ENCODE measurements at places on chromosomes 2 and 18.

DNA sequence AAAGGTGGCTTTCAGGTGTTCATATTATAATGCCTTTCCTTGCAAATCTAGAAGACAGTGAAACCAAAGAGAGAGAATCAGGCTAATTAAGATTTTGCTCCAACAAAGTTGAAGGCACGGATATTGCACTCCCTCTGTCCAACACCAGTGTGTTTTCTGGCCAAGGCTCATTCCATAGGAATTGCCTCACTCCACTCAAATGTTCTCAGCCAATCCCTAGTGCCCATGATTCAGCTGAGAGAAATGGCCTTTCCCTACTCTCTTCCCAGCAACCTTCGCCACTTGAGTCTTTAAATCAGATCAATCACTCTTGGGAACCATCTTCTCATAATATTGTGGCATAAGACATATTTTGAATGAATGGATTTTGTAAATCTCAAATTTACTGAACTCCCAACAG is 768.2 kb upstream of the ACVR2A start:
- DNase-seq = no peak

GRCh38 chr2:218015586-218016521 is 13.1 kb upstream of the TNS1 start:
- no peak for DNase-seq

DNA sequence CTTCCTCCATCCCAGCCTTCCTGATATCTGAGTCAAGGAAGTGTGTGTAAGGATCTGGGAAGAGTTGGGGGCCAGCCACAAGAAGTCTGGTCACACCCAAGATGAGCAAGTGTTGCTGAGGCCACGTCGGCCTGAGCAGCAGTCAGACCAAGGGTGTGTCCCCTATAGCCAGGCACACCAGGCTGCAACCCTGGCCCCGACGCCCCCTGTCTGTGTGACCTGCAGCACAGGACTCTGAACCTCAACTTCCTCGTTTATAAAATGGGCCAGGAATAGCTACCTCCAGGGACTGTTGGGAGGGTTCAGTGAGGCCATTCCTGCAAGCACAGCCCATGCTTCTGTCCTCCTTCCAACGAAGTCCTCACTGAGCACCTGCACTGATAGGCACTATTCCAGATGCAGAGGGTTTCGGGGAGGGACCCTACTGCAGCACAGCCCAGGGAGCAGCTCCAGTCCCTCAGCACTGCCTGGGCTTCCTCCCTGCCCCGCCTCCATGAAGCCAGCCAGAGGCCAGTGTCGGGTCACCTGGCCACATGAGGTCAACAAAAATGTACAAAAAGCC is 13.3 kb downstream of the LIMS2 start:
- peak; percentile 3 for DNase-seq

- peak; percentile 10 for DNase-seq
Observed at GRCh38 chr18:9516437-9517064, 41.2 kb downstream of the RALBP1 start.

- DNase-seq = no peak
Observed at GRCh38 chr2:43065871-43066270, 160.5 kb downstream of the ZFP36L2 start.

- no peak for DNase-seq
Observed at GRCh38 chr2:218067523-218067922, 1.5 kb upstream of the RUFY4 start.

DNA sequence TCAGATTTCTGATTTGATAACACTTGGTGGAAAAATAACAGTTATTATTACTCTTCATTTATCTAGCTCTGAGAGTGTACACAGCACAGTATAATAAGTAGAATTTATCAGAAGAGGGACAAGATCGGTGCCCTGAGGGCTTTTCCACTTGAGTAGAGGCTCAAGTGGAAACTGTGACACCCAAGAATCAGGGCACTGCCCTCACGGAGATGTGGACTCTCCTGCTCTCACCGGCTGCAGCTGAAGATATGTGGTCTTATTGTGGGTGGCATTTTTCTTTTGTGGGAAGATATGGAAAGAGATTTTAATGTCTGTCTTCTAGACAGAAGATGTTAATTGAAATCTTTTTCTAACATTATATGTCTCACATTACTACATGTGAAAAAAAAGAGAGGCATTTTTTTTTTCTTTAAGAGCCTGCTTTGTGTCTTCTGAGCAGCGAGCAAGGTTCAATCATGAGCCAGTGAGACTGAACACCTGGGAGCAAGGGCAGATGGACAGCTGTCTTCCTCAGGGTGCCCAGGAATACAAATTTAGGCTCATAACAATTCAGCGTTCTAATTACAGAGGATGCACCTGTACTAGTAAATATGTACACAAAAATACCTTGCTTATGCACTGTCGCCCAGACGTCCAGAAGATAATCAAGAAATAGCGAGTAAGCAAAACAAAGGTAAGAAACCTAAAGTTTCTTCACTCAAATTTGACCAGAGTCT is 1098.2 kb upstream of the FANCL start:
- DNase-seq = no peak

DNA sequence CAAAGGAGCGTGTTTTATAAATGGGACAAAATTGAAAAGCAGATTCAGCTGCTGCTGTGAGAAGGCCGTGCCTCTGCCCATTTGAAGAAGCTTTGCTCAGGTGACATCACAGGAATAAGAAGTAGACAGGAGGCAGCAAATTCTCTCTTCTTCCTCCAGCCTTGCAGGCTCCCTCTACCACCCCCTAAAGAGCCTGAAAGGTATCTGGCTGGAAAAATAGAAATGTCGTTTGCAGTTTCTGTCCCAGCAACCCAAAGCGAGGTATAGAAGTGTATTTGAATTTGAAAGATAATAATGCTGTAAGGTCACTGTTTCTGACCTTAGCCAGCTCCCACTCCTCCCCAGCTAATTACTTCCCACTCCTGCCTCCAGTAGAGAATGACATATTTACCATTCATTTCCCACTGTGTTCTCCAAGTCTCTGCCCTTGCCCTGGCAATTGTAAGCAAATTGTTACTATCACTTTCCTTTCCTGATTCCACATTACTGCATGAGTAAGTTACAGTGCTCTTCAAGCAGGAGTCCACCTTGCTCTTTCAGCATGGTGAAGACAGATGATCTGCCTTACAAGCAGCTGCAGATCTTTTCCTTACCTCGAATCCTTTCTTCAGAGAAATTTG is 56.8 kb upstream of the RASGRP3 start:
- DNase-seq = no peak

GRCh38 chr18:8011361-8011760 is 444.2 kb downstream of the PTPRM start:
- DNase-seq = no peak

- no peak for DNase-seq
Observed at GRCh38 chr2:190425221-190425866, 17.2 kb downstream of the MFSD6 start.

GRCh38 chr2:132540166-132540565 is 123.6 kb downstream of the GPR39 start:
- DNase-seq = no peak

DNA sequence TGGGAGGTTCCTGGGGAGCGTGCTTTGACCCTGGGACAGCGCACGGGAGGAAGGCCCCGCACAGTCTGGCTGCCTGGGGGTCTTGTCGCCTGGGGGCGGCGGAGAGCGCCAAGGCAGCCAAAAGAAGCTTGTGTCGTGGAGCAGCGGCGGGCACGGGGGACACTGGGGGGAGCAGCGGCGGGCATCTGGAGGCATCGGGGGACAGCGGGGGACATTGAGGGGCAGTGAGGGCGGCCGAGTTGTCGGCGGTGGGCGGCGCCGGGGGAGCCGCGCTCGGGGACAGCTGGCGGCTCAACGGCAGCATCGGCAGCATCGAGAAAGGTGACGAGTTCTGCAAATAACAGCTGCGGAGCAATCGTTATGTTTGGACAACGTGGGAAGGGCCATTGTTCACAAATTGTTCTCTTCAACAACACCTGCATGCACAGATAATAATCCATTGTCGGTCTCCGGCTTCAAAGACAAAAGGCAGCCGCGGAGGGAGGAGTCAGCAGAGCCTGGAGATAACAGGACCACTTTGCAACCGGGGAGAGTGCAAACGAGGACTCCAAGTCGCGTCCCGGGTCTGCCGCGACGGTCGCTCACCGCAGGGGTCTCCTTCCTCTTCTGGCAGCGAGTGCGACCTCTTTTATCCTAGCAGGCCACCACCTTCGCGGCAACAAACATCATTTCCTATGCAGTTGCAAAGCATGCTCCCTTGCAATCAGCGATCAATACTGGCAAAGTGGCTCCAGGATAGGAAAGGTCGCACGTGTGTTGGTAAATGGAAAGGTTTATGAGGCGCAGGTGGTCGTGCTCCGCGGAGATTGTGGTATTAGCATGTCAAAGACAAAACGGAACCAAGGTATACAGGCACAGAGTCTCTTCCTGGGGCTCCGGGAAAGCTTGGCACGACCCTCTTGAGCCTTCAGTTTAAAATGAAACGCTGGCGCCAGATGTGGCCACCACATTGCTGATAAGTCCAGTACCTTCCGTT is 132.3 kb upstream of the DLX2 start:
- DNase-seq = peak; percentile 50

DNA sequence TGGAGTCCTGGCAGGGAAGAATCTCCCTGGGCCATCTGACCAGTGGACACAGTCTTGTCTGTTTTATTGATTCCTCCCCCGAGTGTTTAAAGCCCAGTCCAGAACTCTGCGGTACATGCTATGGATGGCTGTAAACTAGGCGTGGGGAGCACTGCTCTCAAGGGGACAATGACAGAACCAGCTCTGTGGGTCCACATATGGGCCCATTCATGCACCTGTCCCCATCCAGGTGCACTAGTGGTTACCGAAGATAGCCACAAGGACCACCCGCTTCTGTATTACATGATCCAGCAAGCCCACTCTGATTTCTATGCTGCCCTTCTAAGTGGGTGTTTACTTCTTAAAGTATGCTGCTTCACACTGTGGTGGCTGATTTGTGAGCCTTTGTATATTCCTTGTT is 21.0 kb downstream of the CHST10 start:
- no peak for DNase-seq

DNA sequence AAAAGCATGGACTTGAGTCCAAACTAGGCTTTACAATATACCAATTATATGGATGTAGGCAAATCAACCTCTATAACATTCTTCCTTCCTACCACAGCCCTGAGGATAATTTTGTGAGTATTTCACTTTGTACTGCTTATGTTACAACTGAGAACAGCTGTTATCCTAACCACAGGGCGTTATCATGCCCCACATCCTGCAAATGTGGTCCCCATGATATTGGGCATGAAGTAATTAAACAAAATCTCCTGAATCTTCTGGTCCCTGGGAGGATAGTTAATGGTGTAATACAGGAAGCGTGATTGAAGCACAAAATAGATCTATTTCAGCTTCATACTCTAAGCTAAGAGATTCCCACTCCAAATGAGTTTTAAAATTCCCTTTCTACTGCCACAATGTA is 223.6 kb downstream of the CDH20 start:
- DNase-seq = no peak

DNA sequence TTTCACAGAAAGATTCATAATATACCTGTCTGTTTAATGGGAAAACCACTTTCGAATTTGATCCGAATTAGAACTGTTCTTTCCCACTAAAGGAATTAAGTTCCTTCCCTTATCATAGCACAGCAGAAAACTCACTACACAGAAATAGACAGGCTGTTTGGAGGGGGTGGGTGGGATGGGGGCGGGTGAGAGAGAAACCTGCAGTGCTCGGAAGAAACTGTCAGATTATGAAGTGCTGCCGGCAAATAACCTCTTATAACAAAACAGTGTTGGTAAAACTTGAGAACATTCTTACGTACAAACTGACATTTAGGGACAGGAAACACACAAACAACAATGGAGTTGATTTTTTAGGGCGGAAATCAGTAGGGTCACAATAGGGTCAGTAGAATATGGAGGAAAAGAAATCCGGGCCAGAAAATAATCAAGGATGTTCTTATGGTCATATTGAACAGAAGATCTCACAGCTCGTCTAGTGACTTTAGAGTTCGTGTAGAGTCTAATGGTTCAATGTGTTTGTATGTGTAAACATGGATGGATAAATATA is 756.0 kb upstream of the LRATD1 start:
- DNase-seq = no peak

- no peak for DNase-seq
Observed at GRCh38 chr18:59743566-59743965, 46.3 kb upstream of the CCBE1 start.
